ENCODE measurements at places on chromosomes 2 and 18. TPM values are rescaled to one million over a fixed set of nuclear protein-coding genes. Genes with fewer than 3 reads are reported as not detected.
A peak's percentile ranks its signal among the peaks of the same experiment; 100 is the strongest.

GRCh38 chr2:212960336-212960735 lies 191.1 kb downstream of the IKZF2 start:
- DNase-seq, result no peak
- no peaks in the 10 kb centered on the region for H3K36me3 ChIP-seq
- H3K4me3 ChIP-seq, result no peak overlapping the region
- H3K27me3 ChIP-seq, result no peaks in the 10 kb centered on the region
- peaks cover 3% of the 10 kb centered on the region for H3K4me1 ChIP-seq

- H3K36me3 ChIP-seq, result no peaks in the 10 kb centered on the region
- no peaks in the 10 kb centered on the region for H3K4me1 ChIP-seq
- H3K27ac ChIP-seq, result no peak overlapping the region
- H3K4me3 ChIP-seq, result no peak overlapping the region
Observed at GRCh38 chr2:77834360-77835002, 312.3 kb upstream of the LRRTM4 start.

- H3K4me1 ChIP-seq, result no peaks in the 10 kb centered on the region
Observed at GRCh38 chr2:181326661-181327060, 130.5 kb upstream of the ITGA4 start.

Gene DYNAP
- total RNA-seq, result not detected

DNA sequence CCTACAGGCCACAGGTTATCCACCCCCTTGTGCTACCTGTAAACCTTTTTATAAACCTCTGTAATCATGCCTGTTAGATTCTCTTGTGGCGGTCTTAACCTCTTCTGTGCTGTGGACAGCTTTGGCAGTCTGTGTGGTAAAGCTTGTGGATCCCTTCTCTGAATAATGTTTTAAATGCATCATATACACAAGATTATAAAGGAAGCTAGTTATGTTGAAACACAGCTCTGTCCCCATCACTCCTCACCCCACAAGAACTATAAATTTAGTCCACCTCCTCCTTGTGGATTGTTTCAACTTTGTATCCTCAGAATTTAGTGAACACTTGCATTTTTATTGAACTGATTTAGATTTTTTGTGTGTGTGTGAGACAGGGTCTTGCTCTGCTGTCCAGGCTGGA lies 107.7 kb downstream of the ICA1L start:
- no peak for DNase-seq
- H3K36me3 ChIP-seq, result no peaks in the 10 kb centered on the region
- H3K4me1 ChIP-seq, result peaks cover 3% of the 10 kb centered on the region
- H3K4me3 ChIP-seq, result no peak overlapping the region

GRCh38 chr2:202052235-202052634 lies 18.6 kb downstream of the FZD7 start:
- H3K4me1 ChIP-seq, result no peaks in the 10 kb centered on the region
- DNase-seq, result no peak
- no peak overlapping the region for H3K4me3 ChIP-seq
- H3K27ac ChIP-seq, result no peak overlapping the region
- H3K27me3 ChIP-seq, result no peaks in the 10 kb centered on the region

Gene APOB
- under 0.01 TPM for total RNA-seq

- H3K36me3 ChIP-seq, result no peaks in the 10 kb centered on the region
- H3K27ac ChIP-seq, result peak overlapping the region; percentile 4
- no peak for DNase-seq
- no peak overlapping the region for H3K4me3 ChIP-seq
Observed at GRCh38 chr18:55079067-55079466, 119.8 kb upstream of the CCDC68 start.

- no peak overlapping the region for H3K4me3 ChIP-seq
- no peaks in the 10 kb centered on the region for H3K4me1 ChIP-seq
- no peaks in the 10 kb centered on the region for H3K36me3 ChIP-seq
- H3K27ac ChIP-seq, result no peak overlapping the region
Observed at GRCh38 chr2:240974771-240975572, 23.4 kb upstream of the SNED1 start.

Gene GPR45
- total RNA-seq, result not detected

Gene SERPINB5
- total RNA-seq, result not detected

Gene ALPI
- total RNA-seq, result not detected

Gene CDCA7
- total RNA-seq, result 3.1 TPM

DNA sequence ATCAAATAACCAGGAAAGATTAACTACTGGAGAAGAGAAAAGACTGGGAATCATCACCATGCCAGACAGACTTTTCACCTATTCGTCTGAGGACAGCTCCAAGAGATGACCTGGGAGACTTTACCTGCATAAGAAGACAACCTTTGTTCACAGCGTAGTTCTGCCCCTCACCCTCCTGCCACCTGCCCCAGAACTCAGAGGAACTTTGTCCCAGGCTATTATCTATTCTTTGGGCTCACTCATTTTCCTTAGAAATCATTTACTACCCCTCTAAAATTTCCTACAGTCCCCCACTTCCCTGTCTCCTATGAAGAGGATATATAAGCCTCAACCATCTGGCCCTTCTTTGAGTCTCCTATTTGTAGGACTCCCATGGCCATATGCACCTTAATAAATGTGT lies 19.3 kb upstream of the COPS8 start:
- no peaks in the 10 kb centered on the region for H3K4me1 ChIP-seq
- no peaks in the 10 kb centered on the region for H3K27me3 ChIP-seq

DNA sequence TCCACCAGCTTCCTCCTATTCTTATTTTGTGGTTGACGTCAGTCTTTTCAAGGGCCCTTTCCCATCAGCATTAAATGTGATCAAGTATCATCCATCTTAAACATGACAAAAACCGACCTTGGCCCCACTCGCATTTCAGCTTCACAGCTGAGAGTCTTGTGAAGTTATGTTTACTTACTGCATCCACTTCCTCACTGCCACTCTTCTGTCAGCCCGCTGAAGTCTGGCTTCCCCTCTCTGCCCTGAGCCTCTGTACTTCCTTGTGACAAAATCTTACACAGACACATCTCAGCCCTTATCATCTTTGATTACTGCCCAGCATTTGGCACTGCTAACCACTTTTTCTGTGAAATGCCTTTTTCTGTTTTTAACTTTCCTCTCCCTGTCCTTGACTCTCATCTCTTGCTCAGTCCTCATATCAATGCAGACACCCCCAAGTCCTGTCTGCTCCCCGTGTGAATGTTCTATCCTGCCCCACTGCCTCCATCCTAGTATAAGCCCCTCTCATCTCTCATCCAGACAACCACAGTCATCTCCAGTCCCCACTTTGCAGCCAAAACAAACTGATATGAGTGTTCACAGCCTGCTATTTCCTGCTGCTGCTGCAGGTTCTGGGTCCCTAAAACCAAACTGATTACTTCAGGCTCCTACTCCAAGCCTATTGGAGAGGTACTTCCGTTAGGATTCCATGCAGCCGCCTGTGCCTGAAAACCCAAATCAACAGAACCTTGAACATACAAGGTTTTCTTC lies 31.4 kb downstream of the FOSL2 start:
- H3K27me3 ChIP-seq, result no peaks in the 10 kb centered on the region
- no peaks in the 10 kb centered on the region for H3K36me3 ChIP-seq
- H3K4me1 ChIP-seq, result peaks cover 17% of the 10 kb centered on the region
- H3K4me3 ChIP-seq, result no peak overlapping the region

Gene MAP3K19
- 45.7 TPM for total RNA-seq

- H3K36me3 ChIP-seq, result no peaks in the 10 kb centered on the region
- H3K4me3 ChIP-seq, result no peak overlapping the region
- H3K27ac ChIP-seq, result no peak overlapping the region
- H3K4me1 ChIP-seq, result peaks cover 6% of the 10 kb centered on the region
- no peaks in the 10 kb centered on the region for H3K27me3 ChIP-seq
- no peak for DNase-seq
Observed at GRCh38 chr18:3872641-3873040, 422.7 kb downstream of the TGIF1 start.

- H3K27ac ChIP-seq, result no peak overlapping the region
- no peaks in the 10 kb centered on the region for H3K27me3 ChIP-seq
- H3K4me1 ChIP-seq, result no peaks in the 10 kb centered on the region
- H3K36me3 ChIP-seq, result no peaks in the 10 kb centered on the region
- H3K4me3 ChIP-seq, result no peak overlapping the region
Observed at GRCh38 chr2:169047256-169048250, 16.4 kb upstream of the ABCB11 start.

DNA sequence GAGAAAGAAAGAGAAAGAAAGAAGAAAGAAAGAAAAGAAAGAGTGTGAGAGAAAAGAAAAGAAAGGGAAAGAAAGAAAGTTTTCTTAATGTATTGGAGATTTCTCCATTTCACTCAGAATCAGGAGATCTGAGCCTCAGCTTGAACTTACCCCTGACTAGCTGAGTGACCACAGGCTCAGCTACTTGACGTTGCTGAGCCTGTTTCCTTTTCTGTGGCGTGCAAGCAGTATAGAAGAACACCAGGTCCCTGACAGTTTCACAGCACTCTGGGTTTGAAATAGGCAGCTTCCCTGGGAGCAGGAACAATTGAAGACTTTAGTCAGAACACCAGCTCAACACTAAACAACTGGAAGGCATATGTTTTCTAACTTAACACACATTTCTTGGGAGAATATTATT lies 44.7 kb downstream of the MARCO start:
- DNase-seq, result no peak
- no peak overlapping the region for H3K27ac ChIP-seq
- no peak overlapping the region for H3K4me3 ChIP-seq
- no peaks in the 10 kb centered on the region for H3K36me3 ChIP-seq
- H3K27me3 ChIP-seq, result no peaks in the 10 kb centered on the region
- no peaks in the 10 kb centered on the region for H3K4me1 ChIP-seq

GRCh38 chr2:73359915-73360697 lies 25.5 kb upstream of the ALMS1 start:
- H3K4me1 ChIP-seq, result no peaks in the 10 kb centered on the region
- H3K27ac ChIP-seq, result no peak overlapping the region
- no peaks in the 10 kb centered on the region for H3K27me3 ChIP-seq
- no peak for DNase-seq

Gene GRP
- 3.5 TPM for total RNA-seq

GRCh38 chr2:141994066-141994465 lies 136.8 kb downstream of the LRP1B start:
- no peak for DNase-seq
- no peaks in the 10 kb centered on the region for H3K27me3 ChIP-seq
- H3K4me1 ChIP-seq, result no peaks in the 10 kb centered on the region

- H3K27ac ChIP-seq, result no peak overlapping the region
- H3K36me3 ChIP-seq, result no peaks in the 10 kb centered on the region
- DNase-seq, result no peak
- no peaks in the 10 kb centered on the region for H3K4me1 ChIP-seq
- no peak overlapping the region for H3K4me3 ChIP-seq
- no peaks in the 10 kb centered on the region for H3K27me3 ChIP-seq
Observed at GRCh38 chr2:210842896-210843295, 286.5 kb downstream of the CPS1 start.

GRCh38 chr2:37894601-37895000 lies 30.5 kb upstream of the RMDN2 start:
- no peak for DNase-seq
- peaks cover 32% of the 10 kb centered on the region for H3K4me1 ChIP-seq
- no peaks in the 10 kb centered on the region for H3K27me3 ChIP-seq
- no peak overlapping the region for H3K27ac ChIP-seq
- H3K4me3 ChIP-seq, result no peak overlapping the region

- H3K27me3 ChIP-seq, result no peaks in the 10 kb centered on the region
- H3K27ac ChIP-seq, result no peak overlapping the region
- no peak for DNase-seq
- peaks cover 43% of the 10 kb centered on the region for H3K4me1 ChIP-seq
Observed at GRCh38 chr2:144474017-144474416, 45.9 kb downstream of the ZEB2 start.

GRCh38 chr2:175414882-175415487 lies 233.5 kb upstream of the ATP5MC3 start:
- no peaks in the 10 kb centered on the region for H3K36me3 ChIP-seq
- no peaks in the 10 kb centered on the region for H3K4me1 ChIP-seq
- no peaks in the 10 kb centered on the region for H3K27me3 ChIP-seq
- no peak overlapping the region for H3K4me3 ChIP-seq

- no peak overlapping the region for H3K4me3 ChIP-seq
- peaks cover 16% of the 10 kb centered on the region for H3K4me1 ChIP-seq
- no peaks in the 10 kb centered on the region for H3K27me3 ChIP-seq
- no peak for DNase-seq
Observed at GRCh38 chr18:55266981-55267380, 307.7 kb upstream of the CCDC68 start.

DNA sequence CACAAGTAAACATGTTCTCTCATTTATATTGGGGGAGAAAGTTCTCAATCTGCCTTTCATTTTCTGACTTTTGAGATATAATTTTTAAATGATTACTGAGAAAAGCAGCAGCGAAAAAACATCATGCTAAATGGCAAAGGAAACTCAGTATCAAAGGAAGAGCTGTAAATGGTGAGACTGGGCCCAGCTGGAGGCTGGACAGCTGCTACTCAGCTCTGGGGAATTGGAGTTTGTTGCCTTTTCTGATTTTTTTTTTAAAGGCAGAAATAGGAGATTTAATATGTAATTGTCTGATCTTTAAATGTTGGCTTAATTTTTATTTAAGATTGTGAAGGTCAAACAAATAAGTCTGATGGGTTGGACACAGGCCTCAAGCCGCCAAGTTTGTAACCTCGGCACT lies 137.1 kb upstream of the TACR1 start:
- DNase-seq, result no peak
- H3K4me3 ChIP-seq, result no peak overlapping the region
- no peak overlapping the region for H3K27ac ChIP-seq
- no peaks in the 10 kb centered on the region for H3K4me1 ChIP-seq
- no peaks in the 10 kb centered on the region for H3K36me3 ChIP-seq
- no peaks in the 10 kb centered on the region for H3K27me3 ChIP-seq

DNA sequence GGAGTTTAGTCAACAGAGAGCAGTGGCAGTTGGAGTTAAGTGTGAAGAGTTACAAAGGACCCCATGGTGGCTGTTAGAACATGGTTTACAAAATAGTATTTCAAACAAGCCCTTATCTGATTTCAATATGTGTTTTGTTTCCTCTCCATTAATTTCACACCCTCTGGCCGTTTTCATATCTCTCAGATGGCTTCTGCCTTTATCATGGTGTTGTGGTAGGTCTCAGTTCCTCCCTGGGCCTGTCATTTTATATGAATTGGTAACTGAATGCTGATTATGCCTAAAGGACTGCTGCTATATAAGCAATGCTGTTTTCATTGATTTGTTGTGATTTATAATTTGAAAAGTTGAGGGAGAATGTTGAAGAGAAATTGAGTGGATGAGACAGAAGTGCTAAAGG lies 686.7 kb downstream of the NYAP2 start:
- no peaks in the 10 kb centered on the region for H3K36me3 ChIP-seq
- no peak overlapping the region for H3K27ac ChIP-seq
- H3K4me1 ChIP-seq, result no peaks in the 10 kb centered on the region
- no peak overlapping the region for H3K4me3 ChIP-seq
- H3K27me3 ChIP-seq, result no peaks in the 10 kb centered on the region

DNA sequence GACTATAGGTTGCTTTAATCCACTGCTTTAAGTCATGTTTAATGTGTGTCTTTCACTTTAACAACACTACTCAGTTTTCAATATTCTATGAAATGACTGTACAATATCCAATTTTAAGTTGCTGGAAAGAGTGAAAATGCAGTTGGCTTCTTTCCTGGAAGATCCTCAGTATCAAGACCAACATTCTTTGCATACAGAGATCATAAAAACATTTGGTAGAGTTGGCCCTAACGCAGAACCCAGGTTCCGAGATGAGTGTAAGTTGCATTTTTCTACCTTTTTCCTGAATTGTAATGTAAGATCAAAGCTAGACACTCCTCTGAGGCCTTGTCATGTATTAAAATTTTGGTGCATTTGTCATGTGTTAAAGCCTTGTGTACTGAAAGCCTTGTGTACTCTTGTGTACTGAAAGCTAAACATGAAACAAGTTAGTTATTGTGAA lies 42.9 kb upstream of the TNFRSF11A start:
- no peaks in the 10 kb centered on the region for H3K27me3 ChIP-seq
- peaks cover 41% of the 10 kb centered on the region for H3K36me3 ChIP-seq
- no peak overlapping the region for H3K27ac ChIP-seq
- DNase-seq, result no peak

GRCh38 chr2:216583606-216584005 lies 49.6 kb upstream of the IGFBP2 start:
- H3K27ac ChIP-seq, result no peak overlapping the region
- H3K27me3 ChIP-seq, result no peaks in the 10 kb centered on the region
- no peaks in the 10 kb centered on the region for H3K36me3 ChIP-seq
- no peak overlapping the region for H3K4me3 ChIP-seq
- no peaks in the 10 kb centered on the region for H3K4me1 ChIP-seq
